ENCODE measurements at places on chromosomes 1 and 21.

DNA sequence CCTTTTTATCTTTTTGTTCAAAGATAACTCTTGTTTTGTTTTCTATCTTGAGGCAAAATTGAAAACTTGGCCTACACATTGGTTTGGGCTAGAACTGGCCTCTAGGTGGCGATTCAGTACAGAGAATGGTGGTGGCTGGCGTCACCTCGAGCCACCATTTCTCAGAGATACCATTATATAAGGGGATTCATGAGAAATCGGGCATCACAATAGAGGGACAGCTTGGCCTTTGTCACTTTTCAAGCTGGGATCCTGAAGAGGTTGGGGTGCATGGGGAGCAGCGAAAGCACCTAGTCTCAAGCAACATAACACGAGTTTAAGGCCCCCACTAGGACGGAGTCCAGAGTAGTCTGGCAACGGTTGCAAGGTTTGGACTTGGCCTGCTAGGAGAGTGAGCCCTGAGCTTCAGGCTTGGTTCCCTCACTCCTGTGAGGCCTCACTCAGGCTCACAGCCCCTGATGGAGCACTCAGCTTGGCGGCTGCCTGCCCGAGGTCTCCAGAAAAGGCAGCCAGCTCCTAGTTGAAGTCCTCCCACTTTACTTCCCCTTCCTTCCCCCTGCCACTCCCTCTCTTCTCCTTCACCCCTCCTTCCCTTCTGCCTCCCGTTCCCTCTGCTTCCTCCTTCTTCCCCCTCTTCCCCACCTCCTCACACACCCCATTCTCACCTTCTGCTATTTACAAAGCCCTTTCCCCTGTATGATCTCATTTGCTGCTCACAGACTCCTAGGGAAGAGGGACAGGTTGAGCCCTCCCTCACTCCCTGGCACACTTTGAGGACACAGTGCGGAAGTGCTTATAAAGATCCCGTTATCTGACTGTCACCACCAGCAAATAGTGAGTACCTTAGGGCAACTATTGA is 67.8 kb downstream of the LRIG2 start:
- peak; percentile 21 for DNase-seq

DNA sequence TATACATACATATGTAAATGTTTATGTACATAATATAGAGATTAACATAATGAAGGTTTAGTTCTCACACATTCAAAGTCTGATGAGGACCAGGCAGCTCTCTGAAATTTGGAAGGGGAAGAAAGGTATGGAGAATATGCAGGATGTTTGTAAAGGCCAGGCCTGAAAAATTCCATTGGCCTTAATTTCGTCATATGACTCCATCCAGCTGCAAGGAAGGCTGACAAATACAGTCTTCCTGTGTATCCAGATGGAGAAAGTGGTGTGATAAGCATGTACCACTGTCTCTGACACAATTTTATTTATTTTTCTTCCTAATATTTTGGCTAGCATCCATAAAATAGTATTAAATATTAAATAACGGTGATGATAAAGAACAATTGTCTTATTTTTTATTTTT is 6.3 kb upstream of the SGIP1 start:
- DNase-seq, result no peak

DNA sequence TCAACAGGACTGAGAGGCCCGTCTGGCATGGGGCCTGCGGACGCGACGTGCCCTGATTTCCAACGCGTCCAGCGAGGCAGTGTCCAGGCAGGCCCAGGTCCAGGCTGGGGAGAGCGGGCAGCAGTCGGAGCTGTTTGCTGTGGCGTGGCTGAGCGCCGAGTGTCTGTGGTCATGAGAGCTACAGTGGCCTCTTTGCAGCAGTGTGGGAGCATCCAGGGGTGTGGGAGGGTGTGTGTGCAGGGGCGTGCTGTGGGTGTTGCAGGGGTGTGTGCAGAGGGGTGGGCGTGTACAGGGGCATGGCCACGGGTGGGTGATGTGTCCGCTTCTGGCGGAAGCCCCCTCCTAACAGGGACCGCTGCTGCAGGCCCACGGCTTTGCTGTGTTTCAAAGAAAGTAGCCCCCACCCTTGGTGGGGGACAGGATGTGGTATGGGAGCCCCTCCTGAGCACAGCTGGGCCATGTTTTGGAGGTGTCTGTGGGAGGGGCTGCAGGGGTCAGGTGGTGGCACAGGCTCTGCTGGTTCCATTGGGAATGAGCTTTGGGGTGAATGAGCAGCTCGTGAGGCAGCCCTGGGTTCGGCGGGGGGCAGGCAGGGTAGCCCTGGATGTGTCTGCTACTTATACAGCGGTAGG is 17.7 kb downstream of the PLCH2 start:
- no peak for DNase-seq

DNA sequence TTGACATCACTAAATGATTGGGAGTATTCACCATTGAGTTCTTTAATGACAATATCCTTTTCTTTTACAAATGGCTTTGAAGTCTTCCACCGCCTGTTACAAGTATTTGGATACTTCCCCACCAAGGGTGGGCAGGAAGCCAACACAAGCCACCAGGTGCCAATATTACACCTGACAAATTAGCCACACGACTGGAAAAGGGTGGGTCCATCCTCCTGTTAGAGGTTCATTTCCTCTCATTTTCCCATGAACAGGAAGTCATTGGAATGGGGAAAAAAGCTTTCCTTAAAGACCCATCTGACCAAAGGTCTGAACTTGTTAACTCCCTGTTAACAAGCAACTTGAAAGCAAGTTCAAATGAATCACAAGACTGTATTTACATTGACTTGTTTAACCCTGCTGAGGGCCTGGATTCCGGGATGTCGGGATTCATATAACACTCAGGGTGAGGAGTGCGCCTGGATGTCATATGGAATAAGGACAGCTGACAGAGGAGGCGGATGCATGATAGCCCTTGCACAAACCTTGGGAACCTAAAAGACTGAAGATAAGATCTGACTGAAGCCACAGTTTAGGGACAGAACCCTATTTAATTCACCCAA is 40.5 kb upstream of the PROX1 start:
- no peak for DNase-seq

DNA sequence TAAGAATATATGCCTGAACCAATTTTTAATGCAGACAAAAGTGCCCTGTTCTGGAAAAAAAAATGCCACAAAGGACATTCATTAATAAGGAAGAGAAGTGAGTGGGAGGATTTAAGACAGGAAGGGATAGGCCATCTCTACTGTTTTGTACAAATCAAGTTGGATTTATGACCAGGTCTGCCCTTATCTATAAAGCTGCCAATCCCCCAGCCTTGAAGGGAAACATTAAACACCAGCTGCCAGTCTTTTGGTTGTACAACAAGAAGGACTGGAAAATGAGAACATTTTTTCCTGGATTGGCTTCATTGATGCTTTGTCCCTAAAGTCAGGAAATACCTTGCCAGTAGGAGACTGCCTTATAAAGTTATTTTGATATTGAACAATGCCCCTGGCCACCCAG is 444.0 kb downstream of the NPHP4 start:
- DNase-seq, result no peak

DNA sequence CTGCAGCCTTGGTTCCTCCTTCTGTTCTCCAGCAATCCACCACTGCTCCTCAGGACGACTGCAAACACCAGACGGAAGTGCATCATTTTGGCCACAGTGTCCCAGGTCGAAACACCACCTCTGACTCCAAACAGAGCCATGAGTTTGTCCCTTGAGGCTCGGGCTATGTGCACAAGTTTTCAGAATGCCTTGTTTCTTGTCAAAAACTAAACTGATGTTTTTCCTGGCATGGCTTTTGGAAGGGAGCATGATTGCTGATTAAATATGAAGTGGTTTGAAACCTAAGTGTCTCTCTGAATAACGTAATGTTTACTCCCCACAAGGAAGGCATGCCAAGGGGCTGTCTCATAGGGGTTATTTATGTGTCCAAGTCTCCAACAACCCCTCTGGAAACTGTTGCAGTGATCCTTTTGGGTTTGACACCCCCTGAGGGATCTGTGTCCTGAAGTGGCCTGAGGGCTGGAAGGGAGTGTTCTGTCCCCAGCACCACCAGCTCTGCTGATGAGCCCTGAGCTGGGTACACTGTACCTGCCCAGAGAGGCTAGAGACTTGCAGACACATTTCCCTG is 132.7 kb downstream of the PLPP3 start:
- DNase-seq, result no peak

DNA sequence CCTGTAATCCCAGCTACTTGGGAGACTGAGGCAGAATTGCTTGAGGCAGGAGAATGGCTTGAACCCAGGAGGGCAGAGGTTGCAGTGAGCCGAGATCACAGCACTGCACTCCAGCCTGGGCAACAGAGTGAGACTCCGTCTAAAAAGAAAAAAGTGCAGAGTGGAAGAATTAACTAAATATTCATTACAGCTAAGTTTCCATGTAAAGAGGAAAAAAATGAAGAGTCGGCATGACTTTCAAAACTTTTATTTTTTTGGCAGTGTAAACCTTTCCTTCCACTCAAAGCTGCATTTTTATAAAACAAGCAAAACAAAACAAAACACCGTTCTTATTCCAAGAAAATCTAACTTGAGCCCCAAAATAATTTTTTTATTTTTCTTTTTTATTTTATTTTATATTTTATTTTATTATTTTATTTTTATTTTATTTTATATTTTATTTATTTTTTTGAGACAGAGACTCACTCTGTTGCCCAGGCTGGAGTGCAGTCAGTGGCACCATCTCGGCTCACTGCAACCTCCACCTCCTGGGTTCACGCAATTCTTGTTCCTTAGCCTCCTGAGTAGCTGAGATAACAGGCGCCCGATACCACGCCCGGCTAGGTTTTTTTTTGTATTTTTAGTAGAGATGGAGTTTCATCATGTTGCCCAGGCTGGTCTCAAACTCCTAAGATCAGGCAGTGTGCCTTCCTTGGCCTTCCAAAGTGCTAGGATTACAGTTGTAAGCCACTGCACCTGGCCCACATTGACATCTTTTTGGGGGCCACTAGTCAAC is 62.9 kb downstream of the PACC1 start:
- no peak for DNase-seq

DNA sequence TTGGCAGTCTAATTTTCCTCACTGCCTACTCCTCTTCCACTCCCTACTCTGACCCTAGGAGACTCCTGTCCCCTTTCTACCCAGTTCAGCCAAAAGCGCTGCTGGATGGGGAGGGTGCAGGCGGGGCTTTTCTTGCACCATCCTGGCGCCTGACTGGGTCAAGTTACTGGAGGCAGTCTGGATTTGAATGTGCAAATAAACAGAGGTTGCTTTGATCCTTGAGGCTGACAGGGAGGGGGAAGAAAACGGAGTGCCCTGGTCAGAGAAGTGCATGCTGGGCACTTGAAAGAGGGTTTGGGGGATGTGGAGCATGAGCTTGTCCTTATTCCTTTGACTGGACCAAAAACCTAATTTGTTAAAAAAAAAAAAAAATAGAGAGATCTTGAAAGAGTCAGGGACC is 76.8 kb upstream of the SOX13 start:
- no peak for DNase-seq

DNA sequence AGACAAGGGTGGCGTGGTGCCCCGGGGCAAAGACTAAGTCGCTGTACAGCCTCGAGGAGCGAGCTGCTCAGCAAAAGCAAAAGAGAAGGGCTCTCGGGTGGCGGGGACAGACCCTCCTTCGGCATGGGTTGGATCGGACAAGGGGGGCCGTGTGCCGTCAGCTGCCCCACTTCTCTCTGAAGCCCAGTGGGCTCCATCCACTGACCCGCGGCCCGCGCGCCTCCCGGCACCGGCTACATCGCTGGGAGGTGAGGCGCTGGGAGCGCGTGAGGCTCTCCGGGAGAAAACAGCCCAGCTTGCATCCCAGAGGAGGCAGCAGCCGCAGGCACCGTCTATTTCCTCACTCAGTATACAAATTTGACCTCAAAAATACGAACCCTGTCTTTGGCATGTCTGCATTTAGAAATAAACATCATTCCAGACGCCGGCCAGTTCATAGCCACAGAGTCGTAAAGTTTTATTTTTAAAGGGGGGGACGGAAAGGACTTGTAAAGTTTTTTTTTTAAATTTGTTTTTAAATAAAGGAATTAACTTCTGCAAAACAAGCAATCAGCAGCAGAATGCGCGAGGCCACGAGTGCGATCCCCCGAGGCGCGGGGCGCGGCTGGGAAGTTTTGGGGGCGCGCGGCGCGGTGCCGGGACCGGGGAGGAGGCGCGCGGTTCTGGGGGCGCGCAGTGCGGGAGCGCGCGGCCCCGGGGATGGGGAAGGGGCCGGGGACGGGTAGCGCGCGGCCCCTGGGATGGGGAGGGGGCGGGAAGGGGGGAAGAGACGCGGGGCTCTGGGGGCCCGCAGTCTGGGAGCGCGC is 689 bp upstream of the GPR137B start:
- DNase-seq, result no peak

- no peak for DNase-seq
Measured at GRCh38 chr1:87980494-87980893, 651.8 kb downstream of the LMO4 start.

DNA sequence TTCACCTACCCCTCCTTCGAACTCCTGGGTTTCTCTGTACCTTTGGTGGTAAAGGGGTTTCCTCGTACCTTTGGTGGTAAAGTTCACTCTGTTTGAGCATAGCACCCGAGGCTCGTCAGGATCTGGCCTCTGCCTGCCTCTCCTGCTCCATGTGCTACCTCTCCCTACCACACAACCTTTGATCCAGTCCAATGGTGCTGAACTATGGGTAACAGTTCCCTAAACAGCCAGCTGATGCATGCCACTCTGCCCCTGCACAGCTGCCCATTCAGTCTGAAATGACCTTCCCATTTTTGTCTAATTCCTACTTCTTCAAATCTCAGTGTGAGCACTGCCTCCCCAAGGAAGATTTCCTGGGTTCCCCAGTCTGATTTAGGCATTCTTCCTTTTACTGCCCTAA is 14.0 kb downstream of the OVAAL start:
- DNase-seq, result no peak

- DNase-seq, result no peak
Measured at GRCh38 chr1:85137660-85138059, 63.2 kb downstream of the SYDE2 start.

DNA sequence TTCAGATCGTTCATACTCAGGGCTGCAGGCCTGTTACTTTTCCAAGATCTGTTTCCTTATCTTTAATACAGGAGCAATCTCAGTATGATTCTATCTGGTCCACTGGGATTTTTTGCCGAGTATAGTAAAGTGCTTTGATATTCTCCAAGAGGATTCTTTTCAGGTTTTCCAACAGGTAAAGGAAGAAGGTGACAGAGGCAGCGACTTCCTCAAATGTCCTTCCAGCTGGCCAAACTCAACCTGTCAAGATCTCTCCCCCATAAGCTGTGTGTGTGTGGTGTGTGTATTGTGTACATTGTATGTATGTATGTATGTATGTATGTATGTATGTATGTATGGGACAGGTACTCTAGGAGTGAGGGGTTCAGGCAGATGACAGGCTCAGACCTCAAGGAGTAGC is 1.1 kb downstream of the AKR1A1 start:
- no peak for DNase-seq

GRCh38 chr1:91775227-91775626 is 110.7 kb downstream of the TGFBR3 start:
- no peak for DNase-seq

- no peak for DNase-seq
Measured at GRCh38 chr1:182484067-182484466, 34.1 kb downstream of the RGSL1 start.

- DNase-seq, result no peak
Measured at GRCh38 chr1:65844296-65844695, 51.6 kb downstream of the PDE4B start.

DNA sequence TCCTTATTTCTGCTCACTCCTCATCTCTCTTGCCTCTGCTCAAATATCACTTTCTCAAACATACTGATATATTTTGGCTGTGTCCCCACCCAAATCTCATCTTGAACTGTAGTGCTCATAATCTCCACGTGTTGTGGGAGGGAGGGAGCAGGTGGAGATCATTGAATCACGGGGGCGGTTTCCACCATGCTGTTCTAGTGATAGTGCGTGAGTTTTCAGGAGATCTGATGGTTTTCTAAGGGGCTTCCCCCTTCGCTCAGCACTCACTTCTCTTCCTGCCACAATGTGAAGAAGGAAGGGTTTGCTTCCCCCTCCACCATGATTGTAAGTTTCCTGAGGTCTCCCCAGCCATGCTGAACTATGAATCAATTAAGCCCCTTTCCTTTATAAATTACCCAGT is 26.6 kb downstream of the ZBTB8OS start:
- no peak for DNase-seq
